HS-5 (cell line): ENCODE measurements at places on chromosomes 3 and 15.

DNA sequence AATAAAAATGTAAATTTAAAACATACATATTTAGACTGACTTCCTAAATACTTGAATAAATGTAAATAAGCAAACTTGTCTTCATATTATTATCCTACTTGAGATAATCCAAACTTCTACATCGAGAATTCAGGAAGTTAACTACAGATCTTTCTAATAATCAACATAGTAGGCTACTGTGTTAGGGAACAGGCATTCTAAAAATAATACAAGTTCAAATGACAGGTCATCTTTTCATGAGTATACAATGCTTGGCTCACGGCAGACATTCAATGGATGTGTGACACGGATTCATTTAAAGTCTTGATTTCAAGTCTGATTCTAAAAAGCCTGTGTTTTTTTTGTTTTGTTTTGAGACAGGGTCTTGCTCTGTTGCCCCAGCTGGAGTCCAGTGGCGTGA lies 88.7 kb downstream of the BTD start:
- no peak for DNase-seq

DNA sequence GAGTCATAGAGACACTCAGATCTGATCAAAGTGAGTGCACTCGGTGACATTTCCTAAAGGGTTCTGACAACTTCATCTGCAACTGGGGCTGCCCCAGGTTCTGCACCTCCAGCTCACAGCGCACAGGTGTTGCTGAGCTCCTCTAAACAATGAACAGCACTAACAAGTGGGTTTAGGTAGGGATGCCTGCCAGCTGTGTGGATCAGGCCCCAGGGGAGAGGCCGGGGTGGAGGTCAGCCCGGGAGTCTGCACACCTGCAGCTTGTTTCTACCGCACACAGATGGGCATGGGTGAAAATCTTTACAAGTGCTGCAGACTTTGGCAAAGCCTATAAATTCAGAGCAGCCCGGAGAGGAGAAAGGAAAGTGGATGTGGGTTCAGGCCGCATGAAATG lies 355 bp downstream of the FBXW12 start:
- DNase-seq = no peak

DNA sequence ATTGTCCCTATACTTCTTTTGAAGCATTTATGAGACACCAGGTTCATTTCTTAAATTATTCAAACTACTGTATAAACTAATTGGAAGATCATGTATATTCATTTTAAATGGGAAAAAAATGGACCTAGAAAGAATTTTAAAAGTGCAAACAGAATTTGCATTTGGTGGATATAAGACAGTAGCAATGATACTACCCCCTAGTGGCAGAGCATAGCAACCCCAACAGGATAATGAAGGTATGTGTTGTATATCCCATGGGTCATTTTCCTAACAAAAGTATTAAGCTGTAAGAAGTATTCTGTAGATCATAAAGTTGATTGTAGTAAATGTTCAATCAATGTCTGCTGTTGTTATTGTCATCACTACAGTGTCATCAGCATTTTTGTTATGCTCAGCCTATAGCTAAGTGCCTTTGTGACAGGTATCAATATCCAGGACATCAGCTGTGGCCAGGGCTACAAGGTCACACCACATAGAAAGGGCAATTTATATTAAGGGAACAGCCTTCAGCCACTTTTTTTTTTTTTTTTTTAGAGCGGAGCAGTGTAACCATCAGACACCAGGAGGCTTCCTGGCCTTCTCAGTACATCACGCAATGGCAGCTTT lies 175.8 kb downstream of the FOXB1 start:
- DNase-seq = peak; percentile 6

- DNase-seq = no peak
These were observed 272.0 kb downstream of the NEK10 start for GRCh38 chr3:27097182-27097581.

DNA sequence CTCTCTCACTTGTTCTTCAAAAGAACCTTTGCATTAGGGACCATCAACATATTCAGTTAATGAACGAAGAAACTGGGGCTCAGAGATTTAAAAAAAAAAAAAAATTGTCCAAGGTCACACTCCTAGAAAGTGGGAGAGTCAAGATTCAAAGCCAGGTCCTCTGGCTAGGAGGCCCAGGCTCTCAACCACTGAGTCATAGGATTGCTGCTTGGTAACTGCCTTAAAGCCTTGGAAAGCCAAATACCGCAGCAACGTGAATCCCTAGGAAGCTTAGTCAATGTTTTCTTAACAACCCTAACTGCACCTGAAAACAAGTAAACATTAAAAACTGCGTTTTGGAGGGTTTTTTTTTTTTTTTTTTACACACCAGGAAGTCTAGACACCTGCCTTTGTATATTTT lies 156.8 kb downstream of the WNT5A start:
- DNase-seq = peak; percentile 88

DNA sequence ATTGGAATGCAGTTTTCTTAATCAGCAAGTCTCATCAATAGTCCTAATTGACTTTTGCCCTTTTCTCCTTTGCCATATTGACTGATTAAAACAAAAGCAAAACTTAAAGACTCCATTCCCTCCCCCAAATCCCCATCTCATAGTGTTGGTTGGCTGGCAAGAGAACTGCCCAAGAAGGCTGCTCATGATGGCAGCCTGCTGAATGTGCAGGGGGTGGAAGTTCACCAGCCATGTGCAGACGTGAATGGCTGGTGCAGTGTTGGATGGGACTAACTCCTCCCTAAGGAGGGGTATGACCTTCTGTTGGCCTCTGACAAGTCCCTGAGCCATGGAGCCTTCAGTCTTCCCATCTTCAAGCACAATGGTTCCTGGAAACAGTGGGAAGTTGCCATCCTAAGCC lies 7.0 kb downstream of the SMAD3 start:
- DNase-seq = no peak

DNA sequence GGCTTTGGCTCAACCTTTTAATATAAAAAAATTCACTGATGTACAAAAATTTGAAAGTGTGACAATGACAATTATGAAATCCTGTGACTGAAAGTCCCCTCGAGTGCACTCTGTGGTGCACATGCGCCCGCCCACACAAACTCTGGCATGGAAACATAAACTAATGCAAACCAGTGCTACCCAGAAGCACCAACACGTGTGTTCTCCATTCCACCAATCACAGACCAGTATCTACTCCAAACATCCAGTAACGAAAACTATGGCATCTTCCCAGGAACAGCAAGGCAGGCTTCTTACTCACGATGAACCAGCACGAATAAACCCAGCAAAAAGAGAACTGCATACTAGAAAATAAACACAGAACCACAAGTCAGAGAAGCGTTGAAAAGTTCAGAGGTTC lies 11.7 kb upstream of the NMB start:
- DNase-seq = no peak

DNA sequence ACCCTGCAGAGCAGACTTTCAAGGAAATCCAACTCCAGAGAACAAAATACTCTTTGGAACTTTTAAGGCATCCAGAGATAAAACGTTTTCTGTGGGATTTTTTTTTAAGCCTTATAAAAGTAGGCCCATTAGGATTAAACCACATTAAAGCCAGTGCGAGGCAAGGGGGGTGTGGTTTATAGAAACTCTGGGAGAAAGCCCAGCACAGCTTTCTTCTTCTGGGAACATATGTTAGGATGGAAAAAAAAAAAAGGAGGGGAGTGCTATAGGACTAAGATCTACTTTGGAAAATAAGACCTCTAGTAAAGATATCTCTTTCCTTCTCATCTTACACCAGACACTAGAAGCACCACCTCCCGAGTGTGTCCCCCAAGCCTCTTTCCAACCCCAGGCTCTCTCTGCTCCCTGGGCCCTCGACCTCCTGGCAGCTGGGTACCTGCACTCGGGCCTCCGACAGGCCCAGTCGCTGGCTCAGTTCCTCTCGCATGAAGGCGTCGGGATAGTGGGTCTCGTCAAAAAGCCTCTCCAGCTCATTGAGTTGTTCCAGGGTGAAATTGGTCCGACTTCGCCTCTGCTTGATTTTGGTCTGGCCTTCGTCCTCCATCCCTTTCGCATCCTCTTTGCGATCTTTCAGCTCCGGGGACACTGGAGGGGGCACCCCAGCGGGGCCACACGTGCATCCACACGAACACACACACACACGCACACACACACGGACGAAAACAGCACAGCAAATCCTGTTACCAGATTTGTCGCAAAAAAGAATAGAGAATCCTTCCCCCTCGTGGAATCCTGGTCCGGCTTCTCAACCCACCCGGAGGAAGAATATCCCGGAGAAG lies 3.8 kb downstream of the SHOX2 start:
- no peak for DNase-seq

GRCh38 chr15:72197460-72198355 lies at the start of gene GRAMD2A:
GRAMD2A (minus strand) TSS chr15:72197787.
- DNase-seq = no peak

DNA sequence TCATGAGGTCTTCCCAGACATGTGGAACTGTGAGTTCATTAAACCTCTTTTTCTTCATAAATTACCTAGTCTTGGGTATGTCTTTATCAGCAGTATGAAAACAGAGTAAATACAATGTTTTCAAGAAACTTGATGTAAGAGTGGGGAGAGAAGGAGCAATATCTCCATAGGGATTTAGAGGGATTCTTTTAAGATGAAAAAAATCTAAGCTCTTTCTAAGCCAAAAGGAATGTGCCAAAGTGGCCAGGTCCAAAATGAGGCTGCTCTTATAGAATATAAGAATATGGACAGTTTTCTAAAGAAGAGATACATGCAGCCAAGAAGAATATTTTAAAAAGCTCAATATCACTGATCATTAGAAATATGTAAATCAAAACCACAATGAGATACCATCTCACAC lies 23.9 kb upstream of the RYK start:
- DNase-seq = no peak

- no peak for DNase-seq
These were observed 37.5 kb upstream of the IQSEC1 start for GRCh38 chr3:13110678-13111116.

- DNase-seq = no peak
These were observed 21.3 kb downstream of the VGLL3 start for GRCh38 chr3:86969500-86970189.

GRCh38 chr3:178518660-178519396 lies 17.4 kb upstream of the KCNMB2 start:
- DNase-seq = no peak

DNA sequence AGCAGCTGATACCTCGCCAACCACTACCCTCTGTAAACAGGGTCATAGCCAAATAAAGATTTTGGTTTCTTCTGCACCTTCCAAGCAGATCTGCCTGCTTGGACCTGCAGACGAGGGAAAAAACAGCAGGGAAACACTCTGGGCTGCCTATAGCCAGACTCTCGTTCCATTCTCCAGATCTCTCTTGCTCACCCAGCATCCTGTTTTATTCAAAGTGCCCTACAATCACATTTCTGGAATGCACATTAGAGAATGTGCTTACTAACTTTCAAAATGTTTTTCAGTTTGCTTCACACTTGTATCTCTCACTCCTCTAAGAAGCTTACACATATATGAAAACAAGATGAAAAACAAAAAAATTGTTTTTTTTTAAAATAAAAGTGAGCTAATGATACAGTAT lies 71.4 kb downstream of the MLH1 start:
- DNase-seq = no peak

DNA sequence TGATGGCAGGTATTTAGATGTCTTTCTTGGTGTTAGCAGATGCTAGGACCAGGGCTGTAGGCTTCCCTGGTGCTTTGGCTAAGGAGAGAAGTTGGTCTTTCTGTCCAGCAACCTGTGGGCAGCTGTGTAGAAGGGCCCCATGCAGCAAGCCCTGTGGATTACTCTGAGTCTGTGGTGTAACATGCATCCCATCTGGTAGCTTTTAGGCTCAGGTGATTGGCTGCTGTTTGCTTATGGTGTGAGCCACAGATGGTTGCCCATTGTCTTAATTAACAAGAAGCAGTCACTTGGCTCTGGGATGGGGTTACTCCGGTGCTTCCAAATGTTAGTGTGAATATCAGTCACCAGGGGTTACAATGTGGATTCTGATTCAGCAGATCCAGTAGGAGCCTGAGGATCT lies 368.6 kb upstream of the C2CD4B start:
- no peak for DNase-seq

DNA sequence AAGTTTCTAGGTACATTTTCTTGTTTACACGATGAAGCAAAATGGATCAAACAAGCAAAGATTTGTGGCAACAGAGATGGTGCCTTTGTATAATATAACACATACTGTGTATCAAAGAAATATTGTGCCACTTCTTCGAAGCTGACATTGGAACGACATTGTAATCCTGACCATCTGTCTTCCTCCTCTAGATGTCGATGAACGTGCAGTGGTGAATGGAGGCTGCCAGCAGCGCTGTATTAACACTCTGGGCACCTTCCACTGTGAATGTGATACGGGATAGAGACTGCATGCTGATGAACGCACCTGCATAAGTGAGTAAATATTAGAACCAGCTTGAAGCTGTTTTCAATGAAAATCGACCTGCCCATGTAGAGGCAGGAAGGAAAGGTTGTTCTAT lies 613.3 kb upstream of the GOLIM4 start:
- DNase-seq = no peak

DNA sequence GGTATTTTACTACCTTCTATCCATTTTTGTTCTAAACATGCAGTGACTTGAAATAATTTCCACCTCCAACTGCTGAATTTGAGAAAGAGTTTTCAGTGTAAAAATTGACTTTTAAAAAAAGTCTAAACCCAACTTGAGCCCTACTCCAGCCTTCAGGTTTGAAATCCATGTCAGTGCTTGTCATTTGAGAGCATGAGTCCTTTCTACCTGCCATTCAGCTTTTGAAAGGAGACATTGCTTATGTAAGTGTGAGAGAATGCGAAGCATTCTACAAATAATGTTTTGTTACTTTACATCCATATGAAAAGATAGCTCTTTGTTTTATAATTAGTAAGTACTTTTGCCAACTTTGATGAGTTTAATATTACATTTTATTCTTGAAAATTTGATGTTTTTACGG lies 329.2 kb downstream of the PTPRG start:
- DNase-seq = no peak

GRCh38 chr15:48176112-48176511 lies 2.0 kb downstream of the MYEF2 start:
- no peak for DNase-seq

DNA sequence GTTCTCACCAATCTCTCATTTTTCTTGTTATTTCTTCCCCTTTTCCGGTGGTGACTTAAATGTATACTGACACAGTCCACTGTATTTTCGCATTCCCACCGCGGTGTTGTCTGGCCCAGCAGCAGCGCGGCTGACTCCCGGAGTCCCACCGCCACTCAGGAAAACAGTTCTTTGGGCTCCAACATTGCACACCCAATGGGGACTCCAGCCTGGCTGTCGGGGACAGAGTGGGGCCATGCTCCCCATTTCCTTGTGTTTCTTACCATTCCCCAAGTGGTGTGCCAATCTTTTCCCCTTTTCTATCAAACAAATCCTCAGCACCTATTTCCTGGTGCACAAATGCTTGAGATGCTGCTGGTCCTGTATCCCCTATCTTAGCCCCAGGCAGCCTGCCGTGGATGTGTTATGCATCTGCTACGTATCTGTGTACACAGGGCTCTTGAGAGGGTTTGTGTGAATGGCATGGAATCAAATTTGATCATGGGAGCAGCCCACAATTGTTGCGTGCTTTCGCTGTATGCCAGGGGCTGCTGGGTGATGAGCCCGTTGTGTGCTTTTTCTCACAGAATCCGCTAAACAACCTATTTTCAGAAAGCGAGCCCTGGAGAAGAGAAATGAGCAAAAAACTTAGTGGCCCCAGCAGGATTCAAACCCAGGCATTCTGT lies 219.1 kb upstream of the RGMA start:
- DNase-seq = no peak
